Renal pelvis (tissue), 12 donors: ENCODE measurements at places on chromosomes 7 and 10. TPM values are rescaled to one million over a fixed set of nuclear protein-coding genes. Genes with fewer than 3 reads are reported as not detected.

- no peak for DNase-seq
These were observed 25.4 kb downstream of the PTF1A start for GRCh38 chr10:23217471-23217870.

GRCh38 chr10:61791216-61791615 lies 110.3 kb upstream of the ARID5B start:
- no peak for DNase-seq

GRCh38 chr10:421170-421569 lies 268.3 kb downstream of the DIP2C start:
- DNase-seq, result no peak

DNA sequence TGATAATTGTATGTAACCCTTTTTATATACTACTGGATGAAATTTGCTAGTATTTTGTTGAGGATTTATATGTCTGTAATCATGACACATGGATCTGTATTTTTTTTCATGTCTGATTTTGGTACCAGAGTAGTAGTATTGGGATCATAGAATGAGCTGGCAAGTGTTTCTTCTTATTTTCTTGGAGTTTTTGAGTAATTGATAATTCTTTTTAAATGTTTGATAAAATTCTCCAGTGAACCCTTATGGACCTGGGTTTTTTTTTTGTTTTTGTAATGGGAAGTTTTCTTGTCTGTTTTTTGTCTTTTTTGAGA lies 28.4 kb downstream of the ZNF33A start:
- no peak for DNase-seq

The NEUROD6 gene
- not detected for polyA plus RNA-seq

The LIPF gene
- polyA plus RNA-seq, result 0.20 TPM

The EMX2 gene
- polyA plus RNA-seq, result 198 TPM
